CD4-positive, alpha-beta T cell treated with Interleukin-1 beta for 1 hour (primary cell): ENCODE measurements at places on chromosomes 1 and 21.

- no peak for DNase-seq
These were observed 33.4 kb downstream of the KIAA1614 start for GRCh38 chr1:180946056-180946455.

DNA sequence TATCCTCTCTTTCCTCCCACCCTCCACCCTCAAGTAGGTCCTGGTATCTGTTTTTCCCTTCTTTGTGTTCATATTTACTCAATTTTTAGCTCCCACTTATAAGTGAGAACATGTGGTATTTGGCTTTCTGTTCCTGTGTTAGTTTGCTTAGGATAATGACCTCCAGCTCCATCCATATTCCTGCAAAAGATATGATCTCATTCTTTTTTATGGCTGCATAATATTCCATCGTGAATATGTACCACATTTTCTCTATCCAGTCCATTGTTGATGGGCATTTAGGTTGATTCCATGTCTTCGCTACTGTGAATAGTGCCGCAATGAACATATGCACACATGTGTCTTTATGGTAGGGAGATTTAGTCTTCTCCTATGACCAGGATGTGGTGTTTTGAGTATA, 14.5 kb downstream of the OLIG2 start:
- DNase-seq = no peak

GRCh38 chr1:33392639-33393038, 38.3 kb downstream of the PHC2 start:
- no peak for DNase-seq

DNA sequence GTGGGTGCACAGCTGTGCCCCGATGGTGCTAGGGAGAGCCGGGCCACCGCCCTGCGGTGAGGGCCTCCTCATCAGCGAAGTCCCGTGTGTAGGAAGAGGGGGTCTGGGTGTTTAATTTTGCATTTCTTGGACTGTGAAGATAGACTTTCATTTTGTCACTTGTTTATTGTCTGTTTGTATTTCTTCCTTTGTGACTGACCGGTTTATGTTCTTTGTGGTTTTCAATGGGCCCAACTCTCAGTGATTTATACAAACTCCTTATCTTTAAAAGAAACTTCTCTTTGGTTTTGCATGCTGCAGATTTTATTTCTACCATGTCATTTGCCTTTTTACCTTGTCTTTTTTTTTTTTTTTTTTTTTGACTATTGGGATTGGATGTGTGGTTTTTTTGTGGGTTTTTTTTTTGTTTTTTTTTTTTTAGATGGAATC, 65.1 kb downstream of the COL18A1 start:
- no peak for DNase-seq
